NCI-H2171 (cell line): ENCODE measurements at places on chromosomes 6 and 20.

DNA sequence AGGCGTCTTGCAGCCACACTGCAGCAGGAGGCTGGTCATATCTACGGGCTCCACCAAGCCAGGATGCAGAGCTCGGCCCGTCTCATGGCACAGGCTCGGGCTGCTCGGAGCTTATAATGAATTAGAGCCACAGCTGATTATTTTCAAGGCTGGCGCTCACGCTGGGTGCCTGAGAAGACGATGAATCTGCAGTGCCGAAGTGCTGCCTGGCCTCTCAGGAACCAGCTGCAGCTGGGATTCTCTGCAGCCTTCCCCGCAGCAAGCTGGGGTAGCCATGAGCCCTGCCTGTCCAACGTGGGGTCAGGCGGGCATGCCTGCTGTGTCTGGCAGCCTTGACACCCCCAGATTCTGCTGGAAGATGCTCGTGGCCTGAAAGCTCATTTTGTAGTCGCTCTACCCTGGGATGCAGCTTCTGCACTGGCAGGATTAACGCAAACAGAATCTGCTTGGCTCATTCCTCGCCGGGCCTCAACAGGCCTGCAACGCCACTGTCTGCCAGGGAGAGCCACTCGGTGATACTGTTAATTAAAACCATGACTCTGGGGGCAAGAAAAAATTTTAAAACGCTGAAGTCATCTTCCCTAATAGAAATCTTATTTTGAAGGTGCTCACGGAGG lies 104.3 kb downstream of the CDH26 start:
- no peak for DNase-seq

DNA sequence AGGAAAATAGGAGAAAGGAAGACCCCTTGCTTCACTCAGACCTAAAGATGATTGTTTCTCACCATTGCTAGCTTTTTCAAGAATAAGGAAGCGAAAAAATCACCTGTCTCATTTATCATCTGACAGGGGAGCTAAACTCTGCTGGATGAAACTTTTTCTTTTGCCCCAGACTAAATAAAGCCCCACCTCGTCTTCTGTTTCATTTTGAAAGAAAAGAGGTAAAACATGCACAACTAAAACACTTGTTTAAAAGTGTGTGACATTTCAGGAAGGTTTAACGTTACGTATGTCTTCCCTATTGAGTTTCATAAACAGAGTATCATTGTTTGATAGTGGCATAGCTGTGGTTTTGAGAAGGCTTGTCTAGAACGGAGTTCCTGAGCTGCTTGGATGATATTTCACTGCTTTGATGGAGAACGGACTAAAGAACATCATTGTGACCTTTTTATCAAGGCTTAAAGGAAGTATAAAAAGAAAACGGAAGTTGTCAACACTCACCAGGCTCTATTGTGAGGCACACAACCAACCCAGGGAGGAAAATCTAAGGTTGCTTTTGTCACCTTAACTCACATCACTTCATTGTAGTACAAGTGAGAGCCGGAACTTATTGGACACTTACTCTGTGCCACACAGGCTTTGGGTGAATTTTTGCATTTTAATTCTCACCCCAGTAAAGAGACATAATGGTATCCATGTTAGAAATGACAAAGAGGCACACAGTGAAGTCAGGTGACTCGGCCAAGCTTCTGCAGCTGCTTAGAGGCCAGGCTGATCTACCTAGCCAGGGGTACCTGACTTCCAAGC lies 29.5 kb downstream of the TSHZ2 start:
- no peak for DNase-seq

DNA sequence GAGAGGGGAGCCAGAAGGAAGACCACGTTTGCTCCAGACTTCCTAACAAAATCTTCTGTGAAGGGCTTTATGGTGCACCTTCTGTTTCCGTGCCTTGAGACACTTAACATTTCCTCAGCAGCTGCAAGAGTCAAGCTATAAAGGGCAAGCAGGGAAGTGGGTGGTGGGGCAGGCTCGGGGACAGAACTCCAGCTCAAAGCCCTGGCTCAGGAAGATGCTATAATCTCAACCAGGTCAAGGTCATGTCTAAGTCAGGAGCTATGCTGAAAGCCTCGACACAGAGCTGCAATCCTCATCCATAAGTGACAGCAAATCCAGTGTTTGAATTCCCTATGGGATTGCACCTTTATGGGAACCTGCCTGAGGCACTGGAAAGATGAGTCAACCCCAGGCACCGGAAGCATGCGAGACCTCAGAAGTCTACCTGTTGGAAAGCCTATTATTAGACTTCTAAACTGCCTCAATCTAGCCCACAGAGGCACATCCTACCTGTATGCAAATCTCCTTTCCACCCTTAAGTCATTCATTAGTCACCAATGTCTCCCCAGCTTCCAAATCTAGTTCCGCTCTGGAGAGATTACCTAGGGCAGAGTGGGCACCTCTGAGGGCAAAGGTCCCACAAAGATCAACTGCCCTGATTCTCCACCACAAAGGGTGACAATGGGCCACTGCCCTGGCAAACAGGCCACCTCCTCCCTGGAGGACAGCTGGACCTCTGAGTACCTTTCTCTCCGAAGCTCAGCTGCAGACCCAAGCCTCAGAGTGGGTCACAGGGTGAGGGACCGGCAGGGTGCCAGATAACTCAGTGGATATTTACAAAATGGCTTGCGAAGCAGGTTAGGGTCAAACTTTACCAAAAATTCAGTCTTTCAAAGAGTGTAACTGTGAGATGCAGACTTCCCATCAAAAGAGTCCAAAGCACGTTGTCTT lies 287.0 kb downstream of the CDC5L start:
- DNase-seq = no peak

GRCh38 chr6:108203189-108204112 lies 37.6 kb downstream of the NR2E1 start:
- DNase-seq = no peak

- no peak for DNase-seq
These were observed 236.9 kb downstream of the BCAS1 start for GRCh38 chr20:53833333-53834061.

DNA sequence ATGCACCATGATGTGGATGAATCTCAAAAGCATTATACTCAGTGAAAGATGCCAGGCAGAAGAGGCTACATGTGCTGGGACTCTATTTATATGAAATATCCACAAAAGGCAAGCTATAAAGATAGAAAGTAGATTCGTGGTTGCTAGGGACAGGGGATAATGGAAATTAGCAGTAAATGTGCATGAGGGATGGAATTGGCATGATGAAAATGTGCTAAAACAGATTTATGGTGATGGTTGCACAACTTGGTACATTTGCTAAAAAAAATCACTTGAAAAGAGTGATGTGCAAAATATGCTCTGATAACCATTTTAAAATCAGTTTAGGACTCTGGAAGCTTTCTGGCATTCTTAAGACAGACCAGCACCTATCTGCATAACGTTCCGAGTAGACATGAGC lies 61.6 kb downstream of the ALDH8A1 start:
- DNase-seq = no peak

DNA sequence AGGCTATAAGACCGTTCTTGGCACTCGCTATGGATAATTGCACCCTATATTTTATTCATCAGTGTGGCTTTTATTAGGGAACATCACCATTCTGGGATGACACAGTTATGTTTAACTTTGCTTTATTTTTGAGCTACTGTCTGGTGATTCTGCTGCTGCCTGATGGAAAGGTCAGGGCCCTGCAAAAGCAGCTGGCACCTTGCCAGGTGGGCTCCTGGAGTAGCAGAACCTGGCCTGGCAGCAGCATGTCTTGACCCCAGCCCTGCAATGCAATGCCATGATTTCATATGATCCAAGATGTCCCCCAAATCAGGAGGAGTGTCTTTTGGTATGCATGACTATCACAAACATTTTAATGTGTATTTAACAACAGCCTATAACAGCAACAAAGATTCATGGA lies 228.4 kb upstream of the RSPO3 start:
- DNase-seq = no peak

DNA sequence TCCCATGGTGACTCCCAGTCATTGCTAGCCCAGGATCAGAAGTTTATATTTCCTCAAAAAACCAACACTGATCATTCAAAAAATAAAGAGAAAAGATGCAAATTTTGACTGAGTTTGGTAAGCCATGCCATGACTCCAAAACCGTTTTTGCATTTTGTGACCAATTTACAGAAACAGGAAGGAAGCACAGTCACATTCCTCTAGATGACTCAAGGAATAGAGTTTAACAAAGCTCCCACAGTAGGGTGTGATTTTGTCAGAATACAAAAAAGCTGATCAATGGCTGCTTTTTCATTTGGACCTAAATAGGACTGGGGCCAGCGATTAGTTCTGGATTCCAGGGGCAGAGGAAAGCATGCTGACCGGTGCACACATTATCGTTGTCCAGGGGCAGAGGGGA lies 179.4 kb upstream of the AFDN start:
- no peak for DNase-seq

GRCh38 chr20:34744847-34745246 lies 40.7 kb downstream of the TP53INP2 start:
- no peak for DNase-seq

- no peak for DNase-seq
These were observed 6.2 kb downstream of the MOXD1 start for GRCh38 chr6:132395015-132395597.

- DNase-seq = no peak
These were observed 141.8 kb downstream of the SIM1 start for GRCh38 chr6:100322886-100323285.

- DNase-seq = no peak
These were observed 199.4 kb upstream of the ARID1B start for GRCh38 chr6:156577749-156578148.

GRCh38 chr6:46888031-46888430 lies 33.7 kb downstream of the ADGRF5 start:
- no peak for DNase-seq

DNA sequence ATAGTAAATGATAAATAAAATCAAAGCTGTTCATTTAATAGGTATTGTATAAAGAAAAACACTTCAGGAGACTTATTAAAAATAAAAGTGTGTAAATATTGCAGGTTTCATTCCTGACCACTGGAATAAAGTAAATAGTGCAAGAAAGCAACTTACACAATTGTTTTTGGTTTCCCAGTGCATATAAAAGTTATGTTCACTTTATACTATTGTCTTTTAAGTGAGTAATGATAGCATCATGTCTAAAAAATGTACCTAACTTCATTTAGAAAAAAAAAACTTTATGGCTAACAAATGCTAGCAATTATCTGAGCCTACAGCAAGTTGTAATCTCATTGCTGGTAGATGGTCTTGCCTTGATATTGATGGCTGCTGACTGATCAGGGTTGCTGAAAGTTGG lies 726.6 kb upstream of the POU3F2 start:
- no peak for DNase-seq

DNA sequence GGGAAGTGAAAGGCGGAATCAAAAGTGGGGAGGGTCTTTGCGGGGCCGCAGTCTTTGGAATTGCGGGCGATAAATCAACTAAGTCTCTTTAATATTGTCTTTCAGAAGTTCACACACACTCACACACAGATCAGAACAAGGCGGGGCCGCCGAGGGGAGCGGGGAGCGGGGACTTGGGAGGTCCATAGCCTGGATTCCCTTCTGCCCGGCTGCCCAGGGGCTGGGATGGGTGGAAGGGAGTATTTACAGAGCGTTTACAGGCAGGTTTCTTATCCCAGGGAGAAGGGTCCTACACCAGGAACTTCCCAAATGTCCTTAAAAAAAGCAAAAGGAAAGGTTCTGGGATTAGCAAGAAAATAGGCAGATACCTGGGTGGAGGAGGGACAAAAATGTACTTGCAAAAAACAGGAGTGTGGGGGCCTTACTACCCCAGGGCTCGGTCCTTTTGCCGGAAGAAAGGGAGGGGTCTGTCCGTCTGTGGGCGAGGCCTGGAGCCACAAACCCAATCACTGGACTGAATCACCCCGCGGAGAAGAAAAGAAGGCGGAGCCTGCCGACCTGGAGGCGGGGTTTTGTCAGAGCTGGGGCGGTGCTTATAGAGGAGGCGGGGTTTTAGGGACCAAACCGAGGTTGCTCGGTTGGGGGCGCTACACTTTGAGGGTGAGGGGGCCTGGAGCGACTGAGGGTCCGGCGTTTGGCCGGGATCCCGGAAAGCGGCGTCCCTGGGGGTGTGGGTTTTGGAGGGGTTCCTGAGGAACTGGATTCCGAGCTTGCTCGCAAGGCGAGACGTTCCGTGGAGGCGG lies 3.2 kb downstream of the PRRT1 start:
- DNase-seq = no peak

DNA sequence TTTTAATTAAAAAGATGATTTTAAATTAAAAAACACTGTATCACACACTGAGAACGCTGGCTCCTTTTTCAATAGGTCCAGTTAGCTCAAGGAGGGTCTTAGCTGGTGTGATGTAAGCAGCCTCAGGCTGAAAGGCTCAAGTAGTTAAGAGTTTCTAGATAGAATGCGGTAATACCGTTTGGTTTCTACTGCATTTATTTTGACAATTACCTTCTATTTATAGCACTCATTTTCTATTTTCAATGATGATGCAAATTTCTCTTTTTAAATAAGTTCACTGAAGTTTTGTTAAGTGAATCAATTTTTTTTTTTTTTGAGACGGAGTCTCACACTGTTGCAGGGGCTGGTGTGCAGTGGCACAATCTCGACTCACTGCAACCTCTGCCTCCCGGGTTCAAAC lies 87.1 kb downstream of the PREX1 start:
- DNase-seq = no peak

GRCh38 chr6:120447605-120448004 lies 886.7 kb downstream of the TBC1D32 start:
- no peak for DNase-seq

GRCh38 chr20:54668271-54669039 lies 193.1 kb downstream of the DOK5 start:
- no peak for DNase-seq

DNA sequence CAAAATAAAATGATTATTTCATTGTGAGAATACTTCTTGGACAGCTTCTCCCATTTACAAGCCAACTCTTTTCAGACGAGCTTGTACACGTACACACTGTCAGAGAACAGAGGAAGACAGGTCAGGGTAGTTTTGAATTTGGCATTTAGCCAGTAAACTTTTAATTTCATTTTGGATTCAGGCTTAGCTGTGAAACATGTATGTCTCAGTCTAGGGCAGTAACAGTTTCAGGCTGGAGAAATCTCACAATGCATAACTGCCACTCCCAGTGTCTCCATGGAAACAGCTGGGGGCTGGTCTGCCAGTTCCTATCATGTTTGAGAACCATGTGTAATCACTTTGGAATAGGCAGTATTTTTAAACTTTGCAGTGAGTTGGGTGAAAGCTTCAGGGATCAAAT lies 22.0 kb upstream of the QKI start:
- no peak for DNase-seq

DNA sequence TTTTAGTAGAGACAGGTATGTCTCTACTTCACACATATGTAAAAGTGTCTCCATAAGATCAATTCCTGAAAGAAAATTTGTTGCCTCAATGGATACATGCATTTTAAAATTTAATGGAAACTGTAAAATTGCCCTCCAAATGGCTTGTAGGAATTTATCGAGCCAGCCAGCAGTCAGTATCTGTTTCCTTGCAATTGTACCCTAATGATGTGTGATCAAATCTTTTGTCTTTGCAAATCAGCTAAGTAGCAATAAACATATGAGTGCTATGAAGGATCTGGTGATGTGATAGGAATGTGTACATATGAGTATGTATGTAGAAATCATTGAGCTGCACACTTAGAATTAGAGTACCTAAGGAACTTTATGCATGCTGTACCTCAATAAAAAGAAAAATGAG lies 253.0 kb downstream of the MAFB start:
- no peak for DNase-seq

- no peak for DNase-seq
These were observed 28.6 kb upstream of the PRELID3B start for GRCh38 chr20:59071216-59071615.
